NCI-H187 (cell line): ENCODE measurements at places on chromosomes 11 and 22.
A peak's percentile ranks its signal among the peaks of the same experiment; 100 is the strongest.

- DNase-seq, result no peak
Observed at GRCh38 chr22:21446128-21446826, 20.9 kb upstream of the TMEM191C start.

- no peak for DNase-seq
Observed at GRCh38 chr11:34602245-34602644, 18.6 kb upstream of the EHF start.

- DNase-seq, result no peak
Observed at GRCh38 chr11:47932544-47932943, 47.8 kb upstream of the PTPRJ start.

- DNase-seq, result peak; percentile 88
Observed at GRCh38 chr11:74748211-74749126, at the start of gene RNF169. RNF169 (plus strand) TSS chr11:74748849; CDS start chr11:74748881, 32 bp downstream.

DNA sequence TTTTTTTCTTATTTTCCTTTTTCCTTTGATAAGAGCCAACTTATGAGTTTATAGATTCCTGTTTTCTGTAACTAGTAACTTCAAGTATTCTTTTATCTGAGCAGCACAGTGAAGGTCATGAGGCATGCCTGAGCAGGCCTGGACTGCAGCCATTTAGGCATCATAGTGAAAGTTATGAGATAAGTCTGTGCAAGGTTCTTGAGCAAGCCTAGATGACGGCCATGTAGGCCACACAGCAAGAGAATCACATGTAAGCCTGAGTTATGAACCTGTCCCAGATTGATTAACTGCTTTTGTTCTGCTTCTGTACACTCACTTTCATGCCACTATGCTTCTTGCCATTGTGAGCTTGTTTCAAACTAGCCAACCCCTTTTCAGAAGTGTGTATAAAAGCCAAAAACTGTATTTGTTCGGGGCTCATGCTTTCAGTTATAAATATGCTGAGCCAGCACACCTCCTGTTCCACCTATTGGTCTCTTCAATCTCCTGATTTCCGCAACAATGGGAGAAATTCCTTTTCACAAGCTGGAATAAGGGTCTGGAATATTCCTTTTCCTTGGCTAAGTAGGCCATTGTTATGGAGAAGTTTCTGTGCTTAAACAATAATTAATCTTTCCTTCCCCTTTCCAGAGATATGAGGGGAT is 745.7 kb downstream of the FAM181B start:
- DNase-seq, result no peak

DNA sequence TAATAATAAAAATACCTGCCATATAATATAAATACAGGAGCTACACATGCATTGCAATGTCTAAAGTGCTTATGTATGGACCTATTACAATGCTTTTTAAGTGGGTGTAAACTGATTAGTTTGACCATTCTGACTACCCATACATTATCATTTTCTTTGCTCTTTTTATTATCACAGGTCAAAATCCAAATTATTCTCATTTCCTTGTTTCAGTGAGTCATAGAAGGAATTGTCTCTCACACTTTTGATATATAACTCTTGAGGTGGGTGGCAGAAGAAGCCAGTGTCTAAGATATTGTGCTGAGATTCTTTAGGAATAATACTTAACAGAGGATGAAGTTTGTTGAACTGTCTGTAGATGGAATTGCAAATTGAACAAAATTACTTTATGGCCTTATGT is 35.6 kb downstream of the GAS2 start:
- DNase-seq, result no peak

DNA sequence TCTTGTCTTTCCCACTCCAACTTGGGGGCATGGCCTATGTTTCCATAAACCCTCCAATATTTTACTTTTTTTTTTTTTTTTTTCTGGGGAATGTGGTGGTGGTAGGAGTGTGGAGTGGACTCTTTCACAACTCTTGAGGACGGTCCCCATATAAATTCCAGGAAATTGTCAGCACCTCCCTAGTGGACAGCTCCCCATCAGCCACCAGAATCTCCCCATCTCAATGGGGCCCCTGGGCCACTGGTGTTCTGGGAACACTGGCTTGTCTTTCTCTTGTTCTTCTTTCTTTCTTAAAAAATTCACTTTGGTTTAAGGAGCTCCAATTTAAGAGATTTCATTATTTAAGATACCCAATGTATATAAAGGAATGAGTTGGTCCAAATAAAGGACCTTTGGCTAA is 74.1 kb downstream of the ADM start:
- DNase-seq, result no peak

GRCh38 chr11:60378354-60378753 is at the start of gene MS4A7:
MS4A7 (plus strand) TSS chr11:60378532; CDS start chr11:60383142, 4,610 bp downstream.
- no peak for DNase-seq

DNA sequence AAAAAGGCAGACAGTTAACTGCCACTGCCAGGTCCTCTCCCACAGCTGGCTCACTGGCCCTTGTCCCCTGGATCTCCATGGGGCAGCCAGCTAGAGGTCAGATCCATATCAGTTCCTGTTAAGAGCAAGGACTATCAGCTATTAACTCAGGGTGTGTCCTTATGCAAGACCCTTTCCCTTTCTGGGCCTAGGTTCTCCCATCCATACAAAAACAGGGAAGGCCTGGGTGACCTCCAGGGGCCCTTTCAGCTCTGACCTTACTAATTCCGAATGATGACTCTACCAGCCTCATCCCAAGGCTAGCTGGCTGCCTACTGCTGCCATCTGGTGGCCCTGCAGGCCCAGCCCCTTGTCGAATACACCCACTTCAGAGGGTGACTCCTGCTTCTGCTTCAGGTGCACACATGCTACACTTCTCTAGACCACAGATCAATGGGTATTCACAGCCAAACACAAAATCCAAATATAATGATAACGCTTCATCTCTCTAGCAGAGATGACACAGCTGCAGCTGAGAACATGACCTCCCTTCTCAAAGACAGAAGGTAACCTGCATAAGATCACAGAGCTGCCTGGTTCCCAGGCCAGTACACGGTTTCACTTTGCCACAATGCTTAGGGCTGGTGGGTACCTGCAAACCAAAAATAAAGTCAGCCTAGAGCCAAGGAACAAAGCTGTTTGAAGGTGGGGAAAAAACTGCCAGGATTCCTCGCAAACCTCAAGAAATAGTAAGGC is 34.1 kb downstream of the SERGEF start:
- peak; percentile 34 for DNase-seq

GRCh38 chr22:25202290-25202921 is 2.7 kb downstream of the CRYBB3 start:
- DNase-seq, result no peak

DNA sequence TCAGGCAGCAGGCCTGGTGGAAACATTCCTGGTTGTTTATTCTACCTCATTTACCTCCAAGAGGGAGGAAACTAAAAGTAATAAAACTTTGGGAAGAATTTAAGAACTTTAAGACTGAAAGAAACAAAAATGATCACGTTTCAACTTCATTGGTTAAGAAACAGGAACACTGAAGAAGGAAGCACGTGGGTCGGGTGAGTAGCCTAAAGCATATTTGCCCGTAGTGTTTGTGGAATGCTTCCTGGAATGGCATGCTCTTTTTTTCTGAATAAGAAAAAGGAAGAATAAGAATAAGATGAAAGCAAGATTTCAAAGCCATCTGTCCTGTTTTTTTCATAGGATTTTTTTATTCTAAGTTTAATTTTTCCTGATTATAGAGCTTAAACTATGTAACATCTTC is 83.1 kb downstream of the WNT11 start:
- DNase-seq, result no peak

DNA sequence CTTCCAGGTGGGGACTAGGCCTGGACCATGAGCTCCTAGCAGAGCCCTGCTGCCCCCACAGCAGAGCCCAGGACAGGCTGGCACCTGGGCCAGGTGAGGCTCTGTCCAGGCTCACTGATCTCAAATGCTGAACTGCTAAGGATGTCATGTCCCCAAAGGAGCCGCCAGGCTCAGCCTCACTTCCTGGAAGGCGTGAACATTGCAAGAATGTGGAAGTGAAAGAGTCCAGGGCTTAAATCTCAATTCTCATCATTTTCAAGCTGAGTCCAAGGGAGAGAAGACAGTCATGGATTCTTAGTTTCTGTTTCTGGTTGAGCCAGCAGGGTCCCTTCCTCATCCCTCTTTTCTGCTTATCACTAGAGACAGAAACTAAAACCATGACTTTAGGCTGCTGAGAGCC is 5.0 kb downstream of the ASCL2 start:
- no peak for DNase-seq

- no peak for DNase-seq
Observed at GRCh38 chr11:26778000-26778757, 56.3 kb upstream of the SLC5A12 start.

DNA sequence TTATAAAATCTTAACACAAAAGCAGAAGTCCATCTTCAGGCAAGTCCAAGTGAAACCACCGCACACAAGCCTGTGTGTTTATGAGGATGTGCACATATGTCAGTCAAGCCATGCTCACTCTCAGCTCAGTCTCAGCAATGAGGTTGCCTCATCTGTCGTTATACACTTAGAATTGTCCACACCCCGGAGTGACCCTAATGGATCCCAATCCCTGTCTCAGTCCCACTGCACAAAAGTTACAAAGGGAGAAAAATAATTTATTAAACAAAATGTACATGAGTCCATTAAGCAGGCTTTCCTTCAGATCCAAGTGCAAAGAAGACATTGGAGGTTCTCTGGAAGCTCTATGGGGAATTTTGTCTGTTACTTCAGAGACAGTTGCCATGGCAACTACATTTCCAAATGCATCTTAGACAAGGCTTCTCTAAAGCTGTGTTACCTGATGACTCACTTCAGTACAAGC is 24.4 kb downstream of the OR8B12 start:
- no peak for DNase-seq

- no peak for DNase-seq
Observed at GRCh38 chr11:75800728-75801361, 14.2 kb upstream of the UVRAG start.

- no peak for DNase-seq
Observed at GRCh38 chr11:111829185-111829968, 42.0 kb downstream of the ALG9 start.

DNA sequence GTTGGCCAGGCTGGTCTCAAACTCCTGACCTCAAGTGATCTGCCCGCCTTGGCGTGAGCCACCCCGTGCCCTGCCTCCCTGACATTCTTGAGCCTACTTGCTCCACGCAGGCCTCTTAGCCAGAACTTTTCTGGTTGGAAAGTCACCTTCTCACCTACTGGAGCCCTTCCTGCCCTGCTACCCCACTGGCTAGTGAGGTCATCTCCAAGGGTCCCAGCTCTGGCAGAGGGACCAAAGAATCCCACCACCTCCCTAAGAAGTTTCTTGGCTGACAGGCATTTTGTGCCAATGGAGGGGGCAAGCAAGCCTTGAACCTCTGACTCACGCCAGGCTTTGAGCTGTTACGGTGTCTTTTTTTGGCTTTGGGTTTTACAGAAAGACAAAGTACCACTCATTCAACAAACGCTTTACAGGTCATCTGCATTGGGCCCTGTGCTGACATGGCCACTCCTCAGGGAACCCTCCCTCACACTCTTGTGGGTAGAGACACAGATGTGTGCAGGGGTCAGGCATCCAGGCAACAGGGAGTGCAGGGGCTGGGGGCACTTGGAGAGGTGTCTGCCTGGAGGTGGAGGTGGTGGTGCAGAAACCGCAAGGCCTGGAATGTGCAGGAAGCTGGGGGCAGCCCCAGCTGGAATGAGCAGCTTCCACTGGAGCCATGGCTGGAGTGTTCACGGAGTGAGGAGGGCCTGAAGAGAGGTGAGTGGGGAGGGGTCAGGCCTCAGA is 27.1 kb upstream of the WNT11 start:
- DNase-seq, result no peak

DNA sequence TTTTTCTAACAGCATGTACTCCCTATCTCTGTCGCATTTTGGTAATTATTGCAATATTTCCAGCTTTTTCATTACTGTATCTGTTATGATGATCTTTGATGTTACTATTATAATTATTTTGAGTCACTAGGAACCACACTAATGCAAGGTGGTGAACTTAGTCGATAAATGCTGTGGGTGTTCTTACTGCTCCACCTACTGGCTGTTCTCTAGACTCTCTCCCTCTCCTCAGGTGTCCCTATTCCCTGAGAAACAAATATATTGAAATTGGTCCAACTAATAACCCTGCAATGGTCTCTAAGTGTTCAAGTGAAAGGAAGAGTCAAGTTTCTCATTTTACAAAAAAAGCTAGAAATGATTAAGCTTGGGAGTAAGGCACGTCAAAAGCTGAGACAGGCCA is 10.5 kb downstream of the ARL14EP start:
- no peak for DNase-seq

DNA sequence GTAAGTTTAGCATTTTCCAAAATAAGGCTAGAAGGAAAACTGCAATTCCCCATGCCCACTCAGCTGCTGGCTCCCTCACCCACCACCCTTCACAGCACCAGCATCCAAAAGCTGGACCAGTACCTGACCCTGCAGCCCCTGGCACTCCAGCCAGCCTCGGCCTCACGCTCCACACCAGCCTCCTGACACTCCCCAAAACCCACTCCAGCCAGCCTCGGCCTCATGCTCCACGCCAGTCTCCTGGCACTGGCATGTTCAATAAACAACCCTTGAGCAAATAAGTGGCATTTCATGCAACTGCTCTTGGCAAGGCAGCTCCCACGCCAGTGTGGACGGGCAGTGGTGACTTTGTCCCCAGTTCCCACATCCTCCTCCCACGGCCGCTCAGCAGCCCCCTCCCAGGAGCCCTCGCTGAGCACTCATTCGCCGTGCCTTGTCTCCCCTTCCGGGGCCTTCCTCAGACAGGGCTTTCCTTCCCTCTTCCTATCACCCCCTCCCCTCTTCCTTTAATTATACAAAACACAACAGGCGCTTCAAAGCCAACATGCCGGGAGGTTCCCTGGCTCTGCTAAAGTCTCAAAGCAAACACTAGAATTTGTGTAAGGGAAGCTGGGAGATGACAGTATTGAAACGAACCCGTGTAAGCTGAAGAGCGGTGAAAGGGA is 6.8 kb downstream of the TOLLIP start:
- DNase-seq, result no peak

DNA sequence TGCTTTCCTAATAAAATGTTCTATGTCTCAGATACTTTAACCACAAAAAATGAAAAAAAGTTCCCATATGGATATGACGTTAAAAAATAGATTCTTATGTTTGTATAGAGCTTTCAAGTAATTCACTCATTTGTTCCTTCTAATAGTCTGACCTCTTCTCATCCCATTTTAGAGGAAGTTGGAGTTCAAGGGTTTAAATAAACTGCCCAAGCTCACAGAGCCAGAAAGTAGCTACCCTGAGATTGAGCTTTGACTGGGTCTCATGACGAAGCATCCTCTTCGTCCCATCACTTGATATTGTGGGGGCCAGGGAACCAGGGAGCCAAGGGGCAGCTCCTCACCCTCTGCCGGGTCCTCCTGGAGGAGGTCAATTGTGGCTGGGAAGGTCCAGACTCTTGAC is 116.3 kb downstream of the CCDC81 start:
- DNase-seq, result no peak

DNA sequence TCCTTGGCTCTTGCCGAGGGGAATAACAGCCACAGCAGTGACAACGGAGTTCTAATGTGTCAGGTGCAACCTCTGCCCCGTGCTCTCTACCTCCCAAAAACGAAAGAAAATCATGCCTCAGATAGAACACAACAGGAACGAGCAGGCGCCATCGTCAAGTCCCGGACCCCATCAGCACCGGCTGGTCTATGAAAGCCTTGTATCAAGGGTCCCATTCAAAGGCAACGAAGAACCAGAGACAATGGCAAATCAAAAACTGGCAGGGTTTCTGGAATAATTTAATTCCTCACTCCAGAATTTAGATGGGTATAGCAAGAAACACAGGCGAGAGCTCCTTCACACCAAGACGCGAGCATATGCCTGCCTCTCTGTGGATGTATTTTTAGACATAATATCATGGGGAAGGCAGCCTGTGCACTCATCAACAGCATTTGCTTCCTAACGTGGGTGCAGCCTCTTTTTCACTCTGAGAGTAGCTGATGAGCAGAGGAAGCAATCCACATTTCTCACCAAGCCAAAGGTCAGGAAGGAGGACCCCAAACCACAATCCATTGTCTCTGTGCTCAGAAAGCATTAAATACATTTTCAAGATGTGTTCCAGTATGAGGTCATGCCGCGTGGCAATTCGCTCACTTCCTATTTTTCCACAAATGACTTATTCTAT is 193.4 kb upstream of the BLID start:
- DNase-seq, result no peak
